ENCODE measurements at places on chromosomes 12 and 14.

DNA sequence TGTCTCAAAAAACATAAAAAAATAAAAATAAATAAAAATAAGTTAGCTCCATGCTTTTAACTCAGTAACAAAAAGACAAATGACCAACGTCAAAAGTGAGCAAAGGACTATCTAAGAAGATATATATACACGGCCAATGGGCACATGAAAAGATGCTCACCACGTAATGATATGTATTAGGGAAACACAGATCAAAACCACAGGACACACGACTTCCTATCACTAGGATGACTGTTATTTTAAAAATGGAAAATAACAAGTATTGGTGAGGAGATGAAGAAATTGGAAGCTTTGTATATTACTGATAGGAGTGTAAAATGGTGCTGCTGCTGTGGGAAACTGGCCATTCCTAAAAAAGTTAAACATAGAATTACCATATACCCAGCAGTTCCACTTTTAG is 20.2 kb upstream of the P2RX7 start:
- no peak for DNase-seq

DNA sequence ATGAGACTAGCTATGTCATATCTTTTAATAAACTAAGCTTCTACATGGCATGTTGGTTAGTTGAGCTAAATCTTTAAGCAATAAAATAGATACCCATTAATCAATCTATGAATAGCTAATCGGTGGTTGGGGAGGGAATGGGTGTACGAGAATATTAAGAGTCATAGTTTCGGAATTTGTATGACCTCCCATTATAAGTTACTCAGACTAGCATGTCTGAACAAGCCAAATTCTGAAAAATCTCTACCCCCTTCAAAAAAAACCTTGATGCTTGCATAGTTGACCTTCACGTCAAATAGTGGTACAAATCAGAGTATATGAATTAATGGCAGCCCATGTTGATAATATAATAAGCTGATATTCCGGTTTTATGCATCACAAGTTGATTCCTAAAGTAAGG is 60.0 kb downstream of the PLEKHG7 start:
- no peak for DNase-seq

DNA sequence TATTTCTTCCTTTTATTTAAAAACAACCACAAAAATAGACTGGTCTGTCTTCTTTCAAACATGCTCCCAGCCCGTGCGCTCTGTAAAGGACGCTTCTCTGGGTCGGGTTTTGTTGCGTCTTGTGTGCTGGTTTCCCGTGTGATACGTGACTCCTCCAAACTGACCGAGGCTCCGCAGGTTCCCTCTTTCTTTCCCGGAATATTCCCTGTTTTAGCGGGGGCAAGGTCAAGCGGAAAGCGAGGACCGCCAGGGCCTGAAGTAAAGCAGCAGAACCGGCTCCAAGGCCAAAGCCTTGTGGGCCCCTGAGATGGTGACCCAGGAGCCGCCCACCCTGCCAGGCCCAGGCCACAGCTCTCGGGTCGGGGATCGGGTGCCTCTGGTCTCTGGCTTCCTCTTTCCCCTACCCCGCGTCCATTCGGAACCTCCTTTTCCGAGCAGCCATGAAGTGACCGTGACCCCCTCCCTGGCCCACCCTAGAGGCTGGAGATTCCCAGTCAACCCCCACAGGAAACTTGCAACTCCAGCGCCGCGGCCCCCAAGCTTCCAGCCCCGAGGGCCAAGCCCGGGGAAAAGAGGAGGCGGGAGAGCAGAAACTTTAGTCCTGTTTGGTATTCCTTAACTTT is 885 bp upstream of the HOXC10 start:
- no peak for DNase-seq

GRCh38 chr14:68950111-68950510 is 29.0 kb downstream of the ACTN1 start:
- no peak for DNase-seq

DNA sequence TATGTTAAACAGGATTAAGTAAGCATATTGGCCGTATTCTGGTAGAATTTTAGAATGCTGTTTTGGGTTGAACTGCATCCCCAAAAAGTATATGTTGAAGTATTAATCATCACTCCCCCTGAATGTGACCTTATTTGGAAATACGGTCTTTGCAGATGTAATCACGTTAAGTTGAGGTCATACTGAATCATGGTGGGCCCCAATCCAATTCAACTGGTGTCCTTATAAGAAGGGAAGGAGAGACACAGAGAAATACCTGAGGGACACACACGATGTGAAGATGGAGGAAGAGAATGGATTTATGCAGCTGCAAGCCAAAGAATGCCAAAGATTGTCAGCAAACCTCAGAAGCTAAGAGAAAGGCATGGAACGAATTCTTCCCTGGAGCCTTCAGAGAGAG is 268.6 kb downstream of the ITPR2 start:
- DNase-seq, result no peak

GRCh38 chr12:29743077-29743476 is 40.7 kb downstream of the TMTC1 start:
- no peak for DNase-seq

DNA sequence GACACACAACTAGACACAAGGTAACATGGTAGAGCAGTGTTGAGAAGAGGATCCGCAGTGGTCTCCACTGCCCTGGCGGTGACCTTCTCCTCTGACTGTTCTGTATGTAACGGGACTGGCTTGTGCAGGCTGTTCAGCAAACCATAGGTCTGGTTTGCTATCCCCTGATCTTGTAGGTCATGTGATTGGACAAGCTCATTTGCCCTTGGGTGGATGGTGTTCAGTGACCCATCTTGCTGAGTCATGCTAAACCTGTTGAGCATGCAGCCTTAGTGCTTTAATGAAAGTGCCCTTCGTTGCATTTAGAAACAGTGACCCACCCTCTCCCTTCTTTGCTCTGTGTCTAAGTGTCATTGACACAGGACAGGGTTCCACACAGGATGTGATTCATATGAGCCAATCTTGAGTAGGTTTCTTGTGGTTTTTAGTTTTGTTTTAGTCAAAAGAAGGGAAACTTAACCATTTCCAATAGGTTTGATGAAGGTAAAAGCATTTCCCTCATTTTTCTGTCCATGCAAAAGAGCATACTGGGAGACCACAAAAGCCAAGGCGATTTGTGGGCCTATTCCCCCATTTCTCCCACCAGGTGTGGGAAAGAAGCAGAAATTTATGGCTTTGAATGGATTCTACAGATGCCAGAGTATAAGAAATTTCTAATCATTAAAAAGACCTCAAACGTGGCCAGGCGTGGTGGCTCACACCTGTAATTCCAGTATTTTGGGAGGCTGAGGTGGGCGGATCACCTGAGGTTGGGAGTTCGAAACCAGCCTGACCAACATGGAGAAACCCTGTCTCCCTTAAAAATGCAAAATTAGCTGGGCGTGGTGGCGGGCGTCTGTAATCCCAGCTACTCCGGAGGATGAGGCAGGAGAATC is 32.6 kb upstream of the HIF1A start:
- peak; percentile 12 for DNase-seq

GRCh38 chr14:97359341-97359740 is 562.2 kb downstream of the VRK1 start:
- DNase-seq, result no peak

GRCh38 chr12:128399253-128399652 is 132.3 kb downstream of the TMEM132C start:
- DNase-seq, result no peak

- DNase-seq, result no peak
These were observed 760.3 kb downstream of the NOVA1 start for GRCh38 chr14:25837551-25837965.

GRCh38 chr12:122203301-122204166 is at the start of gene B3GNT4:
Gene B3GNT4, plus strand, starts transcription at chr12:122203709. Its CDS starts 910 bp downstream, at chr12:122204619.
- peak; percentile 66 for DNase-seq

Data from activated T-cell treated with anti-CD3 and anti-CD28 coated beads for 1 hour (primary cell).